ENCODE measurements at places on chromosomes 1 and 21.
A peak's percentile ranks its signal among the peaks of the same experiment; 100 is the strongest.

- DNase-seq = no peak
Measured at GRCh38 chr1:150017206-150017750, 6.8 kb upstream of the OTUD7B start.

DNA sequence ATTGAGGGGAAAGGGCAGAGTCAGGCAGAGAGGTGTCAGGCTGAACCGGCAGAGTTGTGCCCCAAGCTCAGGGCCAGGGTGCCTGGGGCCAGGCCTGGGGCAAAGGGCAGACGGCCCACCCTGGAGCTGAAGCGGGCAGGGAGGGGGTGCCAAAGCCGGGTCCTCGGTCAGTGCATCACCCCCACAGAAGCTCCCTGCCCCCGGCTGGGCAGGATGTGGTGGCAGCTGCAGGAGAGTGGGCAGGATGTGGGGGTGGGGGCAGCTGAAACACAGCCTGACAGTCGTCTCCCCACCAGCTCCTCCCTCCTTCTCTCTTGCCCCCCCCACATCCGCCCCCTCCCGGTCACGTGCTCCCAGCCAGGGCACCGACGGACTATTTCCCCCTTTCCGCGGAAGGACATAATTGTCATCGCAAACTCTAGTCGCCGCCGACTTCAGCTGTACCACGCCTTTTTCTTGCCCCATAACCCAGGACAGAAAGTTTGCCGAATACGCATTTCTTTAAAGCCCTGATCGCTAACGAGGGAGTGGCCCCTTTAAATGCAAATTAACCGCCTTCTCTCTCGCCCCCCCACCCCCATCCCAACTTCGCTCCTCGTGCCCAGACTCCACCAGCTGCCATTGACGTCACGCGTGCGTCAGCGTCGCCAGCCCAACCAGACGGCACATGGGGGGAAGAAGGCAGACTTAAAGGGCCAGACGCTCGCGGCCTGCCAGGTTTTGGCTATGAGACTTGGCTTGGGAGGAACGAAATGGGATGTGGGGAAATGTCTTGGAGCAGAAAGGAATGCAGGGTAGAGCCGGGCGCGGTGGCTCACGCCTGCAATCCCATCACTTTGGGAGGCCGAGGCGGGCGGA lies 4.5 kb upstream of the MEF2D start:
- DNase-seq = peak; percentile 98

GRCh38 chr1:43651188-43651587 lies 1.2 kb downstream of the KDM4A start:
- no peak for DNase-seq

DNA sequence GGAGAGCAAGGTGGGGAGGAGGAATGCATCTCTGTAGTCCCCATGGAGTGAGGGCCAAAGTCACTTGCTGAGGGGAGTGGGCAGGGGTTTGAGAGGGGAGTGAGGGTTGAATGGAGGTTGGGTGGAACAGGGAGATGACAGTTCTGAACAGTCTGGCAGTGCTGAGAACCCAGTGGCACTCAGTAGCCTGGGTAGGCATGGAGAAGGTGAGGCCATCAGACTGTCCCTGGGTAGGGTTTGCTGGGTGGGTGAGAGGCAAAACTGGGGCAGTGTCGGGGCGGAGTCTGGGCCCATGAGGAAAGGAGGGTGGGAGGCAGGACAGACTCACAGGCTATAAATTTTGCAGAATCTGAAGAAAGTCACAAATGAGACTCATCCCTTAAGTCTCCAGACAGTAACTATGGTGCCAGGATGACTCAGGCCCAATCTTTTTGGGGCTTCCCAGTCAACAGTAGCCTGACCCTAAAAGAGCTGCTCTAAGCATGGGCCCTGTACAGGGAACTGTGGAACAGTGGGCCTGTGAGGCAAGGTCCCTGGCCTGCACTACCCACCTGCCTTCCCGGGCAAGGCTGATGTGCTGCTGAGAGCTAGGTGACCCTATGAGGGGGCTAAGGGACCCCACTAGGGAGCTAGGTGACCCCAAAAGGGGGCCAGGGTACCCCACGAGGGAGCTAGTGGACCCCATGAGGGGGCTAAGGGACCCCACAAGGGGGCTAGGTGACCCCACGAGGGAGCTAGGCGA lies 51.0 kb upstream of the DMRTB1 start:
- peak; percentile 29 for DNase-seq

DNA sequence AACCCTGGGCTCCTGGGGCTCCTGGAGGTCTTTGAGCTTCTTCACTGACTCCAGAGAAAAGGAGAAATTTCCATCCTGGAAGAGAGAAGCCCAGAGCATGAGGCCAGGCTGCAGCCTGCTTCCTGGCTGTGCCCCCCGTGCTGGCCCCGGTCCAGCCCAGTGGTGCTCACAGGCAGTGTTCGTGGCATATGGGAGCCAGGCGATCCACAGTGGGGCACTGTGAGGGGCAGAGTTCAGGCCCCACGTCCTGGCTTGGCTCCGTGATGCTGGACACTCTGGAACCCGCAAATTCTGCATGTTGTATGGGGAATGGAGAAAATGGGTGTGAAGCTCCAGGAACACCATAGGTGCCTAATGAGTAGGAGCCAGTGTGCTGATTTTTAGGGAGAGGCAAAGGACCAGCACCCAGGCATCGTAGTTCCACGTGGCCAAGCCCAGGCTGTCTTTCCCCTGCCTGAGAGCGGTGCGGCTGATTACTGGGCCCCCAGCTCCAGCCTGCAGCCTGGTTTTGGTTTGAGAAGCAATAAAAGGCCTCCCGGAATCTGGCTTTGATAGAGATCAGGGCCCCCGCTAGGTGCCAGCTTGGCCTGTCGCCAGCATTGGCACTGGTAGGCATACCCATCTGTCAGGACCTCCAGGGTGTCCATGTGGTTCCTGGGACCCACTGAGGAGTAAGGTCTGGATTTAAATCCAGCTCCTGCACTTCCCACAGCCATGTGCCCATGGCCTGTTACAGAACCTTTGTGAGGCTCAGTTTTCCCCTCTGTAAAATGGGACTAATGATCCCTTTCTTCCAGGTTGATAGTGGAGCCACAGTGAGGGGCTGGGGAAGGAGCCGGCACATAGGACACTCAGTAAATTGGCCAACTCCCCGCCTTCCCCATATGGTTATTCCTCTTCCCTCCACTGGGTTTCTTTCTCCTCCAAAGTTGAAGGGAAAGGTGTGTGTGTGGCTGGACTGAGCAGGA lies 725 bp downstream of the GUCA2A start:
- DNase-seq = no peak

DNA sequence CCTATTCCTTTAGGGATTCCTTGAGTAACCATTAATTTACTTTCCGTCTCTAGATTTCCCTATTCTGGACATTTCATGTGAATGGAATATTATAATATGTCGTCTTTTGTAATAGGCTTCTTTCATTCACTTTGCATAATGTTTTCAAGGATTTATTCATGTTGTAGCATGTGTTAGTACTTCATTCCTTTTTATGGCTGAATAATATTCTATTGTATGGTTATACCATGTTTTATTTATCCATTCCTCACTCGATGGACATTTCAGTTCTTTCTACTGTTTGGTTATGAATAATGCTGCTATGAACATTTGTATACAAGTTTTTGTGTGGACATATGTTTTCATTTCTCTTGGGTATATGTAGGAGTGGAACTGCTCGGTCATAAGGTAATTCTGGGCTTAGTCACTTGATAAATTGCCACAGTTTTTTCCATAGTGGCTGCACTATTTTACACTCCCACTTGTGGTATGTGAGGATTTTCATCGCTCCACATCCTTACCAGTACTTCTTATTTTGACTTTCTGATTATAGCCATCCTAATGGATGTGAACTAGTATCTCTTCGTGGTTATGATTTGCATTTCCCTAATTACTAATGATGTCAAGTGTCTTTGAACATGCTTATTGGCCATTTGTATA lies 17.7 kb downstream of the PPP2R5A start:
- DNase-seq = peak; percentile 29

GRCh38 chr1:119298687-119299303 lies 69.8 kb upstream of the HAO2 start:
- no peak for DNase-seq

- DNase-seq = no peak
Measured at GRCh38 chr1:178335426-178335825, 161.3 kb downstream of the CLEC20A start.

DNA sequence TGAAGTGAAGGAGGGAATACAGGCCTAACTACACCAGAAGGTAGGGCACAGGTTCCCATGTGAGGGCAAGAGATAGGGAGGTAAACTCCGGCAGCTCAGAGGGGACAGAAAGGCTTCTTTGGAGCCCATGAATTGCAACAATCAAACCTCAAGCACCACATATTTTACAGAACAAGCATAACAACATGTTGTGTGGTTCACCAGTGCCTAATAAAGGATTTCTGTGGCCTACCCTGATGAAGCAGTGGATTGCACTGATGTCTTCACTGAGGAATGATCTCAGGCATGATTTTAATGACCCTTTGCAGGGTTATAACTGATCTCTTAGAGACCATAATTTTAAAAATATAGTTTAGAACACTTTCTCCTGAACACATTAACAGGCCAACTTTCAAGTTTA lies 77.4 kb downstream of the RUNX1 start:
- DNase-seq = no peak

DNA sequence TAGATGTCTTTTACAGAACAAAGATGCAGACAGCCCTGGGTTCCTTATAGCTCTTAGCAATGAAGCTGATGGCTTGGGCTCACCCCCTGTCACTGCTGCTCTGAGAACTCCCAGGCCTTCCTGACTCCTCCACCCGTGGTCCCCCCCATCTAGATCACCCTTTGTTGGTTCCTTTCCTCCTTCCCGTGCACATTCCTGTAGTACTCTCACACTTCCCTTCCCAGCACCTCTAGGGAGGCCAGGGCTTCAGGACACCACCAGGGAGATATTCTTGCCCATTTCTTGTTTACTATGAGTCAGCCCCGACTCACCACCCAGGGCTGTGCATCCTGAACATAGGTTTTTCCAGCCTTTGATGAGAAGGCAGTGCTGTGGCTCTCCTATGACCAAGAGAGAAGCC lies 14.4 kb upstream of the NOS1AP start:
- no peak for DNase-seq

DNA sequence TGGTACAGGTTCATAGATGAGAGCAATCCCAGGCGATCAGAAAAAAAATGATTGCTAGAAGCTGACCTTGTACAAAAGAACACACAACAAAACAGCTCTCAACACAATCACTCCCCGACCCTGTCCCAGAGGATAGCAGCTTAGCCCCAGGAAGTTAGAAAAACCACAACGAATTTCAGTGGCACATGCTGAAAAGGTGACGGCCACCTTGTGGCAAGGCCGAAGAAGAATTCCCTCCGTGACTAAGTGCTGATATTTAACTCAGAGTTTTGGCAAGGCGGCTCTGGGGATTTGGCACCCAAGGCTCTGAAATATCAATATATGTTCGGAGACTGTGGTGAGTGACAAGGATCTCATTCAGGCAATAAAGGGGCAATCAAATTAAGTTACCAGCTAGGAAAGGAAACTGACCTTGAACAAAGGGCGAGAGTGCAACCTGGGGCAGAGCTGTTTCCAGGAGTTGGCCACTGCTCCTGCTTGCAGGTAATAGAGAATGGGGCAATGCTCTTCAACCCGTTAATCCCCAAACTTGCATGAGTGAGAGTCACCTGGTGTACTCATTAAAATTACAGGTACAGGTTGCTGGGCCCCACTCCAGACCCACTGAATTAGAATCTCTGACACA lies 96.2 kb downstream of the BEND5 start:
- DNase-seq = no peak

GRCh38 chr1:47207803-47208373 lies 18.1 kb upstream of the PDZK1IP1 start:
- peak; percentile 15 for DNase-seq

- DNase-seq = no peak
Measured at GRCh38 chr1:169483500-169483966, 2.2 kb downstream of the SLC19A2 start.

DNA sequence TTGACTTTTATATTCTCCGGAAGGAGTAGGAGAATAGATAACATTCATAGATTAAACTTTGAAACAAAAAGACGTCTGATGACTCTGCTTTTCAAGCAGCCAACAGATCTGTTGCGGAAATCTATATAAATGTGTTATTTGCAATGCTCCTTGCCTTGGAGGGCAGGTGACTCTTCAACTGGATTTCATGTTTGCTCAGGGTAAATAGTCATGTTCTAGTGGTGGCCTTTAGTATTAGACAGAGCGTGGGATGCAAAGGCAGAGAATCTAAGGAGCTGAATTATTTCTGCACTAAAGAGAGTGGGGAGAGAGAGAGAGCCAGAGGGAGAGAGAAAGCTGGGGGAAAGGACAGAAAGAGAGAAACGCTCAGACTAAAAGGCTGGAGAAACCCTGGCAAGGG lies 454.3 kb downstream of the AJAP1 start:
- no peak for DNase-seq

DNA sequence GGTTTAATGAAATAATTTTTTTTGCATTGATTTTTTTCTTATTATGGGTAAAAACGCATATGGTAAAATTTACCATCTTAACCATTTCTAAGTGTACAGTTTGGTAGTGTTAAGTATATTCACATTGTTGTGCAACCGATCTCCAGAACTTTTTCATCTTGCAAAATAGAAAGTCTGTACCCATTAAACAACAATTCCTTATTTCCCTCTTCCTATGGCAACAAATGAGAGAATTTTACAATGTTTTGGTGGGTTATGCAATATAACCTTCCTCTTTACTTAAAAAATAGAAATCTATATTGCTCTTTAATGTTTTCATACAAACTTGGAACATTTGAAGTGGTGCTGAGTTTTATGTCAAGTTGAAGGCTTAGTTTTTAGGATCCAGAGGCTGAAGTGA lies 26.6 kb downstream of the MAP3K7CL start:
- DNase-seq = no peak

GRCh38 chr1:229479660-229480399 lies 28.3 kb downstream of the NUP133 start:
- DNase-seq = no peak

DNA sequence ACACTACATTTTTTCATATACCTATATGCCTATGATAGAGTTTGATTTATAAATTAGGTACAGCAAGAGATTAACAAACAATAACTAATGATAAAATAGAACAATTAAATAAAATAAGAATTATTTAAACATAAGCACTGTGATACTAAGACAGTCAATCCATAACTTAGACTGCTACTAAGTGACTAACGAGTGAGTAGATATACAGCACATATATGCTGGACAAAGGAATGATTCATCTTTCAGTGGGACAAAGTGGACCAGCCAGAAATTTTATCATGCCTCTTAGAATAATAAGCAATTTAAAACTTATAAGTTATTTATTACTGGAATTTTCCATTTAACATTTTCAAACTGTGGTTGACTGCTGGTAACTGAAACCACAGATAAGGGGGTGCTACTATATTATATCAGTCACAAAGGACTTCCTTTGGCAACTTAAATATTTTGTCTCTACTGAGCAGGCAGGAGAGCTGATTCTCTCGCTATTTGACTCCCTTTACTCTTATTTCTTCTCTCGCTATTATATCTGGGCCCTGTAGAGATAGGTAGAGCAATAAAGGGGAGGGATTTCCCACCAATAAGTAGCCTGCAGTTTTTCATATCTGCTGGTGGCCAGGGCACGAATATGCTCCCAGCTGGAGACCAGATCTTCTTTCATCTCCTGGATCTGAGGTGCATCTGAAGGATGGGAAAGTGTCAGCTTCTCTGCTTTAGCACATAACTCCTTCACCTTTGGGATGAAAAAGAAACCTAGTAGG lies 10.8 kb downstream of the SPTA1 start:
- no peak for DNase-seq
